Smooth muscle cell of the brain vasculature (primary cell): ENCODE measurements at places on chromosomes 5 and 9.
A peak's percentile ranks its signal among the peaks of the same experiment; 100 is the strongest.

DNA sequence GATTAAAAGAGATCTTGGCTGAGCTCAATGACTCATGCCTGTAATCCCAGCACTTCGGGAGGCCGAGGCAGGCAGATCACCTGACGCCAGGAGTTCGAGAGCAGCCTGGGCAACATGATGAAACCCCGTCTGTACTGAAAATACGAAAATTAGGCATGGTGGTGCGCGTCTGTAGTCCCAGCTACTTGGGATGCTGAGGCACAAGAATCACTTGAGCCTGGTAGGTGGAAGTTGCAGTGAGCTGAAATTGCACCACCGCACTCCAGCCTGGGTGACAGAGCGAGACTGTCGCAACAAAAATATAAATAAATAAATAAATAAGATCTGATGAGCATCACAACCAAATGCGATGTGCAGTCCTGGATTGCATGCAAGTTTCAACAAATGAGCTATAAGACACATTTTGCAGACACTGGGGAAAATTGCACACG, 8.7 kb upstream of the ENG start:
- no peak for DNase-seq

DNA sequence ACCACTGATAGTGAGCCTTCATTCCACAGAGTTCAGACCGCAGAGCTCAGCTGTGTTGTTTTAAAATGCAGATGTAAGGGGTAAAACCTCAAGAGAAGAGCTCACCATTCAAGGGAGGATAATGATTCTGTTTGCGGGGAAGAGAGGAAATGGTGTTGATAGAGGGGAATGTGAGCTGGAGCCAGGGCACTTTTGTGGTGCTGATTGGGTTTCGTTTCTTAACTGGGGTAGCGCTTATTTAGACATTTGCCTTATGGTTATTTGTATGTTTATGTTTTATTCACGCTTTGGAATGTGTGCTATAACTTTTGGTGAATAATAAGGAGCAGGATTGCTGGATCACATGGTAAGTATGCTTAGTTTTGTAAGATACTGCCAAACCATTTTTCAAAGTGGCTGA, 42.5 kb downstream of the STXBP1 start:
- no peak for DNase-seq

GRCh38 chr5:143016777-143017516, 246.8 kb downstream of the ARHGAP26 start:
- no peak for DNase-seq

GRCh38 chr5:9157811-9158210, 388.1 kb downstream of the SEMA5A start:
- DNase-seq: no peak

- DNase-seq: peak; percentile 13
Measured at GRCh38 chr5:39650008-39650762, 225.4 kb upstream of the DAB2 start.
